ENCODE measurements at places on chromosomes 7 and 10. TPM values are rescaled to one million over a fixed set of nuclear protein-coding genes. Genes with fewer than 3 reads are reported as not detected.

GRCh38 chr10:110286841-110287240 lies 17.9 kb downstream of the SMNDC1 start:
- DNase-seq = no peak

DNA sequence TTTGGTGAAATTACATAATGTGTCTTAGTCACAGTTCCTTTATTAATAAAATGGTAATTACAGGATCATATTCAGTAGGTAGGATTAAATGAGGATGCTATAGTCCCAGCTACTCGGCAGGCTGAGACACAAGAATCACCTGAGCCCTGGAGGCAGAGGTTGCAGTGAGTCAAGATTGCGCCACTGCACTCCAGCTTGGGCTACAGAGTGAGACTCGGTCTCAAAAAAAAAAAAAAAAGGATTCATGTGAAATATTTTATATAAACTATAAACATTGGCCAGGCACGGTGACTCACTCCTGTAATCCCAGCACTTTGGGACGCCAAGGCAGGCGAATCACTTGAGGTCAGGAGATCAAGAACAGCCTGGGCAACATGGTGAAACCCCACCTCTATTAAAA lies 197.9 kb downstream of the IMMP2L start:
- DNase-seq = peak; percentile 30

- no peak for DNase-seq
These were observed 126.5 kb upstream of the IGFBP3 start for GRCh38 chr7:46047581-46047980.

- DNase-seq = no peak
These were observed 80.1 kb upstream of the ATP6V0A4 start for GRCh38 chr7:138878051-138878450.

Gene FGL2
- not detected for total RNA-seq

DNA sequence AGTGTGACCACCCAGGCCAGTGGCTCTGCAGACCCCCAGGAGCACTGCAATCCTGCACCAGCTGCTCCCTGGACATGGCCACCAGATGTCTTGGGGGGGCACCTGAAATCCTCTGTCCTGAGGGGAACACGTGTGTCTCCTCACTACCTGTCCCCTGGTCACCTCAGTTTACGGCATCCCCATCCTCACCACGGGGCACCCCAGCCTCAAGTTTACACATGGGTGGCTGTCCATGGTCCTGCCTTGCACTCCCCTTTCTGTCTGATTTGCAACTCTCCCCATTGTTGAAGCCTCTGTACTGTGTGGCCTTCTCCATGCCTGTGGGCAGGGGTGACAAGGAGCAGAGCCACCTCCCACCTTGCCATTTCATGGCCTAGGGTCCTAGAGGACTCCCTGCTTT lies 67.2 kb downstream of the RAMP3 start:
- no peak for DNase-seq

Measured in A172 (cell line).